ENCODE measurements at places on chromosomes 12 and 14. TPM values are rescaled to one million over a fixed set of nuclear protein-coding genes. Genes with fewer than 3 reads are reported as not detected.

DNA sequence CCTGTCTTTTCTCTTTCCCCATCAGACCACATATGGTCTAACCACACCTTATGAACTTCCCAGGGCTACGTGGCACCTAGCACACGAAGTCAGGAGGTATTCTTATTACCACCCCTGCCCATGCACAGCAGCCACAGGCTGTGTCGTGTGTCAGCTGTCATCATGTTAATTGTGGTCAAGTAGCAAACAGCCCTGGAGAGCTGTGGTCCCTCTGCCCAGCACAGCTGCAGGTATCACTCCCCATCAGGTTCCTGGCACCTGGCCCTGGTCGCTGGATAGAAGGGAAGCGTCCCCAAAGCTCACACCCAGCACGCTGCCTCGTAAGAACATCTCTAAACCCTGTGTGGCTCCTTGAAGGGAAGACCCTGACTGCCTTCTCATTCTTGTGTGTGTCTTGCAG, 45.4 kb downstream of the CLMN start:
- peaks cover 97% of the 10 kb centered on the region for H3K4me1 ChIP-seq
- H3K36me3 ChIP-seq, result no peaks in the 10 kb centered on the region
- H3K27me3 ChIP-seq, result no peaks in the 10 kb centered on the region
- no peak overlapping the region for H3K4me3 ChIP-seq

- H3K4me3 ChIP-seq, result peak within 1 kb of the TSS; percentile 51
- peaks cover 16% of the 10 kb centered on the region for H3K4me1 ChIP-seq
- 0 out of 2 replicates have a peak, but pooled peaks cover 2% of the 10 kb centered on the region for H3K27me3 ChIP-seq
- H3K27ac ChIP-seq, result no peak within 1 kb of the TSS
- DNase-seq, result no peak
Measured at GRCh38 chr12:9869307-9870161, at the start of gene CLEC2B. Gene CLEC2B, minus strand, starts transcription at chr12:9869354.

- H3K4me3 ChIP-seq, result peak overlapping the region; percentile 89
Measured at GRCh38 chr12:14802721-14803010, 612 bp downstream of the WBP11 start.

- H3K27me3 ChIP-seq, result no peaks in the 10 kb centered on the region
- H3K4me1 ChIP-seq, result no peaks in the 10 kb centered on the region
- H3K36me3 ChIP-seq, result no peaks in the 10 kb centered on the region
- H3K4me3 ChIP-seq, result no peak overlapping the region
- no peak overlapping the region for H3K27ac ChIP-seq
Measured at GRCh38 chr12:92436856-92437255, 265.9 kb upstream of the PLEKHG7 start.

- peaks cover 59% of the 10 kb centered on the region for H3K36me3 ChIP-seq
- no peak overlapping the region for H3K27ac ChIP-seq
- no peaks in the 10 kb centered on the region for H3K4me1 ChIP-seq
- no peak overlapping the region for H3K4me3 ChIP-seq
- H3K27me3 ChIP-seq, result no peaks in the 10 kb centered on the region
- DNase-seq, result no peak
Measured at GRCh38 chr14:50770586-50770985, 60.4 kb downstream of the NIN start.

GRCh38 chr12:12837025-12837812, 24.1 kb downstream of the DDX47 start:
- H3K4me1 ChIP-seq, result no peaks in the 10 kb centered on the region
- DNase-seq, result peak; percentile 50
- no peaks in the 10 kb centered on the region for H3K27me3 ChIP-seq

DNA sequence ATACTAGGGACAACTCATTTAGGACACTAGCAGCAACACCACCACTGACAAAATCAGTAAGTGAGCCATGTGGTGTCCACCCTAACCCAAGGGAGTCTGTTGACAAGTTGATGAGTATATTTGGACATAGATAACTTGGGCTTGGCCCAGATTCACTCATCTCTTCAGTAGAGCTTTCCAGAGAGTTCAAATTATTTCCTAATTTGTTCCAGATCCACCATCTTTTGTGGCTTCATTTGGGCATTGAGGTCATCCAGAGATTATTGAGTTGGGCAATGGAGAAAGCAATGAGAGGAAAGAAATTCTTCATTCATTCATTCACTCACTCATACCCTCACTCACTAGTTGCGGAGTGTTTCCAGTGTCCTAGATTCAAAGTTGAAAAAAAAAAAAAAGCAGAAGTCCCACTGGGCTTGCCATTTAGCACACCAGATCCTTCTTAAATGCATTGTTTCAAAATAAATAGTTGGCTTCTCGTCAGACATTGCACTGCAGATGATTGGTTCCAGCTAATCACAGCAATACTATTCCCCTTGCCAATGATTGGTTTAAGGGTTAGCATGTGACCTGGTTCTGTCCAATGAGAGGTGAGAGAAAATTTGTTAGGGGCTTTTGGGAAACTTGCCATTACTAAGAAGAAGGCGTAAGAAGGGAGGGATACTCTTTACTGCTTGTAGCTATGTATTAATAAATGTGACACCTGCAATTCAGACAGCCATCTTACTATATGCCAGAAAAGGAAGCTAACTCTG, 31.8 kb upstream of the WSCD2 start:
- no peaks in the 10 kb centered on the region for H3K36me3 ChIP-seq
- H3K4me3 ChIP-seq, result no peak overlapping the region

DNA sequence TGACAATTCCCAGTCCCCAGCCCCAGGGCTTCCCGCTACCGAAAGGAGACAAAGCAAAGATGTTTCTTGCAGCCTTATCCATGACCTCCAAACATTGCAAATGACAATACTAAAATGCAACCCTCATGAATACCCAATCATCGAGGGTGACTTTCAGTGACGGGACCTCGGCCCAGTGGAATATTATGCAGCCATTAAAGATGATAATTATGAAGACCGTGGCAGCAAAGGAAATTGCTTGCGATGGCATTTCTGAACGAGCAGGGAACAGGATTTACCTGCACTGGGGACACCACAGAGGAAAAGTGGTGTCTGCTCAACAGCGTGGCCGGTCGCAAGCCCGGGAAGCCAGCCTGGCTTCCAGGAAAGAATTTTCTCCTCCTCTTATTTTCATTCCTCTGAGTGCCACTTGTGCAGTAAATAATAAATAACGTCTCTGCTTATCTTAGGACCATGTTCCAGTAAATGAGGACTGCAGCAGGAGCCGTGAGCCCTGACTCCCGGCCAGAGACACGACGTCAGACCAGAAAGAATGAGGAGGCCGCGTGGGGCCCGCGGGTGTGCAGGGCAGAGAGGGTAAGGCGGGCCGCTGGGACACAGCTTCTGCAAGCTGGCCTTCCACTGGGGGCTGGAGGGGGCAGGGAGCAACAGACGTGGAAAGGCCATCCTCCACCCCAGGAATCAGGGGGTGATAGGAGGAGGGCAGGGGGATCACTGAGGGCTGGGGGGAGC, 6.6 kb downstream of the C14orf180 start:
- no peaks in the 10 kb centered on the region for H3K27me3 ChIP-seq
- no peaks in the 10 kb centered on the region for H3K4me1 ChIP-seq
- no peak overlapping the region for H3K4me3 ChIP-seq
- H3K27ac ChIP-seq, result no peak overlapping the region
- DNase-seq, result no peak
- no peaks in the 10 kb centered on the region for H3K36me3 ChIP-seq

Gene ARHGEF25
- total RNA-seq, result 0.87 TPM

Gene LGR5
- not detected for total RNA-seq

Measured in Karpas-422 (cell line).